ENCODE measurements at places on chromosomes 2 and 18.
A peak's percentile ranks its signal among the peaks of the same experiment; 100 is the strongest.

DNA sequence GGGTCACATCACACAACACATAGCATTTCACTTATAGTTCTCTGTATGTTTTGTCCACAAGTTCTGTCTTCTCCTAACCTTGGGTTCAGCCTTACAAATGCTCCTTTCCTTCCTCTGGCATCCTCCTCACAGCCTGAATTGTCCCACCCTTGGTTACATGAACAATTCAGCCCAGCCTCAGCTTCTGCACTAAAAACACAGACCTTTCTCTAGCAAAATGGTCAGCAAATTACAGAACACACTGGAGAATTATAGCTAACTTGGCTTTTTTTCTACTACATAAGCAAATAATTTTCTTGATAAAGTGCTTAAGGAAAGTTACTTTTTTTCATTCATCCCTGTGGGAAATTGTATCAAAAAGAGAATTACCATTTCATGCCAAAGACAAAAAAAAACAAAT lies 94.8 kb upstream of the COL5A2 start:
- no peak for DNase-seq

DNA sequence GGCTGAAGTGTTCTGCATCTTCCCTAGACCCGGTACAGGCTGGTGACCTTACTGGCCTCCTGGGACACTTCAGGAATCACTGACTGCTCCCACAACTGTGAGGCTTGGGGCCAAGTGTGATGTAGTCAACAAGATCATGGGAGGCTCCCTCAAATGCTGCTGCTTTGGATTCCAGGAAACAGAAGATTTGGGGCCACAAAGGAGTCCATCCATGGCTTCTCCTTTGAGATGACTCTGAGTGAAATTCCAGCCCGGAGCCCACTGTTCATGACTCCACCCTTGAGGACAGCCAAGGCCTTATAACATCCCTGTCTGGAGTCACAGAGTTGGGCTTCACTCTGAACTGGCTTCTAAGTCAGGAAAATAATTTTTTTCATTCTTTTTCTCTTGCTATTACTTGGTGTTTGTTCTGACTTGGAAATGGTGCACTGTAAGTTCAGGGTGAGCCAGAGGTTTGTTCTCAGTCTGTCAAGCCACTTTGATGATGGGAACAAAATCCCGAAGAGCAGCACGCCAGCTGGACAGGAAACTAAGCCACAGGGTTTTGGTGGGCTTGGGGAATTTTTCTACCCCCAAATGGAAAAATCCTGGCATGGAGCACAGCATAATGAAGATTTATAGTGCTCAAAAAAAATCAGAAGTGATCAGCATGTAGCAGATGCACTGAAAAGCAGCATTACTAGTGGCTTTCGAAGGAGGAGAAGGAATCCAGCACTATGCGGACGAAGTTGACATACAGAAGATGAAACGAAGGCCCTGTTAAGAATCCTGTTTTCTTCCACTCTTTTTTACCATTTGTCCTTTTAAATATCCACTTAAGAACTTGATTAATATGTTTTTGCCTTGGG lies 98.1 kb upstream of the ZFP36L2 start:
- DNase-seq: peak; percentile 51

GRCh38 chr18:26556573-26556972 lies 8.2 kb upstream of the KCTD1 start:
- no peak for DNase-seq

DNA sequence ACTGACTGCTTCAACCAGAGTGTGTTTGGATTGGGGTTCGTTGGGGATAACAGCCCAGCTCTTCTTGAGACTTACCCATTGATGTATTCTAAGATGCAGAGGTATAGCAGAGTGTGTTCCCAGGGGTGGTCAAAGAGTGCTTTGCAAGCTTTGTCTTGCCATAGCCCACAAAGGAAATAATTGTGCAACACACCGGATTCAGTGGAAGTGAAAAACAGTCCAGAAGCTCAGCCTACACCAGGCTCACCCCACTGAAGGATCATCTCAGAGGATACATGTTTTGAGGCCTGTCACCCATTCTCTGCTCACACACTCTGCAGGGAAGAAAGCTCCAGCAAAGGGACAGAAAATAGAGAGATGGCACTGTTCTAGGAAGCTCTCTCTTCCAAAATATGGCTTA lies 9.6 kb downstream of the CACNB4 start:
- DNase-seq: no peak

GRCh38 chr2:239369631-239370161 lies 31.1 kb downstream of the HDAC4 start:
- no peak for DNase-seq

DNA sequence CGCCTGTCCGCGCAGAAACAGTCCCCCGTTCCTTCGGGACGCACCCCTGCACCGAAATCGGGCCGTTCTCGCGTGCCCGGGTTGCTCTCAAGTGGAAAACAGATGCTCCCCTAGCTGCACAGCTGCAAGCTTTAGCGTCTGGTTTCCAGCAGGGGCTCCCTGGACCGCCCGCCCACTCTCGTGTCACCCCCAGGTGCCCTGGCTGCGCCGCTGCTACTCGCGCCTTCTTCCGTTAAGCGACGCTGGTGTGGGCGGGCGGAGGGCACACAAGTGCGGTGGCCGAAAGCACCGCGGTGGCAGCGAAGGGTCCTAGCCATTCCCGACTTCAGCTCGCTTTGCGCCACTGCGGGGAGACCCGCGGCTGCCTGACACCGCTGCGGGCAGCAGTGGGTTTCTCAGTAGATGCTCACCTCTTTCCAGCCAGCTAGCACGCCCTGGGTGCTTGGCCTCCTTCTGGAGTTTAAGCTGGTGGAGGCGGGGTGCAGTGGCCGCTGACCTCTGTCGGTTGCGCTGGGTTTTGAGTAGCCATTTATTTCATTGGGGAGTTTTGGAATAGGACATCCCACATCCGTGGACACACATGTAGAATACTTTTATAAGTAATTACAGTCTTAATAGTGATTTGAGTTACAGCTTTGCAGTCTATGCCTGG lies 806 bp downstream of the ZNF407 start:
- DNase-seq: peak; percentile 57

DNA sequence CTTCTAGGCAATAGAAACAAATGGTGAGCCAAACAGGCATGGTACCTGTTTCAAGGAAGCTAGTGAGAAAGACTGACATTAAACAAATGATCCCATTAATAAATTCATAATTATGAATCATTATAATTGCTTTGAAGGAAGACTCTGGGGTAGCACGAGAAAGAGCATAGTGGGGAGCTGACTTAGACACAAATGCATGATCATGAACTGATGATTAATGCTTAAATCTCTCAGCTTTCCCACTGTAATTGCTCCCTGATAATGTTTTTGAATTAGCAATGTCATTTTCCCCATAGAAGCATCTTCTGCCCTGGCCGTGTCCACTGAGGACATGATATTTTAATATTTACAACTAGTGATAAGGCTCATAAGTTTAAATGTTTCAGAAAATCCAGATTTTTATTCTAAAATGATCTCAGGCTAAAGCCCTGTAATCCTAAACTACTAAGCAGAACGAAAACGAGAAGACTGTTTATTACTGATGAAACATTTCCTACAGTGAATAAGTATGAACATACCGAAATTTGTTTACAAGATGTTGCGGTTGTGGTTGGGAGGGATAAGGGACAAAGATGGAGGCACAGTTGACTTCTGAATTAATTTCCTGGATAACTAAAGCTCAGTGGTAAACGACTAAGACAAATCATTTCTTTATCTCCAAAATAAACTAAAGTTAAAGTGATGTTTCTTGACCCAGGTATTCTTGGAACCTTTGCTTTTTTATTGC lies 47.3 kb upstream of the TACR1 start:
- DNase-seq: no peak

All from left kidney (tissue), 8 donors.